ENCODE measurements at places on chromosomes 6 and 20. TPM values are rescaled to one million over a fixed set of nuclear protein-coding genes. Genes with fewer than 3 reads are reported as not detected.

PAX1 gene
- total RNA-seq: not detected

SLC2A10 gene
- total RNA-seq: 79.7 TPM

ZNF322 gene
- 6.7 TPM for total RNA-seq

NEU1 gene
- total RNA-seq: 42.4 TPM

MYLK4 gene
- 0.59 TPM for total RNA-seq

TGM3 gene
- 0.08 TPM for total RNA-seq

HLA-DPB1 gene
- 24.5 TPM for total RNA-seq

SLC17A9 gene
- total RNA-seq: 16.0 TPM

RCAN2 gene
- total RNA-seq: 8.2 TPM

PPP1R14C gene
- not detected for total RNA-seq

HIVEP2 gene
- total RNA-seq: 6.6 TPM

PDYN gene
- total RNA-seq: not detected

BEND6 gene
- under 0.01 TPM for total RNA-seq

CEBPB gene
- 21.3 TPM for total RNA-seq

GHRH gene
- not detected for total RNA-seq

CYP39A1 gene
- total RNA-seq: 10.8 TPM

RAET1E gene
- not detected for total RNA-seq

MROH8 gene
- total RNA-seq: 5.1 TPM

ADGRB3 gene
- total RNA-seq: 2.3 TPM
